ENCODE measurements at places on chromosomes 7 and 10. TPM values are rescaled to one million over a fixed set of nuclear protein-coding genes. Genes with fewer than 3 reads are reported as not detected.

Gene SUN3
- total RNA-seq = not detected

DNA sequence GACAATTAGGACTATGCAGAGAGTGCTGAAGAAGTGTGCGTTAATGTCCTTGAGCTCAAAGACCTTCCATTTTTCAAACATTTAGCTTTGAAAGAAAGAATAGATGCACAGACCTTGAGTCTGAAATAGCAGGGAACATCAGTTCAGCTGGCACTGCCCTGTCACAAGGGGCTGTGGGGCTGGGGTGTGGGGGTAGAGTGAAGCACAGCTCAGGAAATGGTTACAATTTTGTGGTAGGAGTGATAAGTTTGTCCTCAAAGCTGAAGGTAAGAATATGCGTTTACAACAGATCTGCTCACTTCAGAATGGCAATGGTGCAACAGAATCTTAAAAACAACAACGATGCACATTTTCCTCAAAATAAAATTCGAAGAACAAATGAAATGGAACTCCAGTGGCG, 33.6 kb downstream of the SMKR1 start:
- DNase-seq = no peak

GRCh38 chr7:50397320-50397970, 52.7 kb downstream of the FIGNL1 start:
- DNase-seq = no peak

GRCh38 chr10:65952086-65952485, 973.8 kb upstream of the LRRTM3 start:
- no peak for DNase-seq

Gene STK31
- total RNA-seq = 0.27 TPM

- no peak for DNase-seq
These were observed 70.4 kb upstream of the AOAH start for GRCh38 chr7:36794689-36795088.

- DNase-seq = no peak
These were observed 6.4 kb downstream of the VIM start for GRCh38 chr10:17234431-17234945.

DNA sequence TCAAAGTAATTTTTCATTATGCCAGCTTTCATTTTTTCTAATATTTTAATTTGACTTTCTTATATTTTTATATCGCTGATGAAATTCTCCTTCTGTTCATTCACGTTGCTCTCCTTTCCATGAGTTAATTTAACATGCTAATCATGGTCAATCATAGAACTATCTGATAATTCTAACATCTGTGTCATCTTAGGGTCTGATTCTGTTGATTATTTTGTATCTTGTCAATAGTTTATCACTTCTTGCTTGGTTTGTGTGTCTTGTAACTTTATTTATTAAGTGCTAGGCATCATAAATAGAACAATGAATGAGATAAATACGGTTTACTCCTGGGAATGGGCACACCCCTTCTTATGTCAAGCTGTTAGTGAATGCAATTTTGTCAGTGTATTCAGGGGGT, 11.0 kb downstream of the TCERG1L start:
- DNase-seq = no peak

DNA sequence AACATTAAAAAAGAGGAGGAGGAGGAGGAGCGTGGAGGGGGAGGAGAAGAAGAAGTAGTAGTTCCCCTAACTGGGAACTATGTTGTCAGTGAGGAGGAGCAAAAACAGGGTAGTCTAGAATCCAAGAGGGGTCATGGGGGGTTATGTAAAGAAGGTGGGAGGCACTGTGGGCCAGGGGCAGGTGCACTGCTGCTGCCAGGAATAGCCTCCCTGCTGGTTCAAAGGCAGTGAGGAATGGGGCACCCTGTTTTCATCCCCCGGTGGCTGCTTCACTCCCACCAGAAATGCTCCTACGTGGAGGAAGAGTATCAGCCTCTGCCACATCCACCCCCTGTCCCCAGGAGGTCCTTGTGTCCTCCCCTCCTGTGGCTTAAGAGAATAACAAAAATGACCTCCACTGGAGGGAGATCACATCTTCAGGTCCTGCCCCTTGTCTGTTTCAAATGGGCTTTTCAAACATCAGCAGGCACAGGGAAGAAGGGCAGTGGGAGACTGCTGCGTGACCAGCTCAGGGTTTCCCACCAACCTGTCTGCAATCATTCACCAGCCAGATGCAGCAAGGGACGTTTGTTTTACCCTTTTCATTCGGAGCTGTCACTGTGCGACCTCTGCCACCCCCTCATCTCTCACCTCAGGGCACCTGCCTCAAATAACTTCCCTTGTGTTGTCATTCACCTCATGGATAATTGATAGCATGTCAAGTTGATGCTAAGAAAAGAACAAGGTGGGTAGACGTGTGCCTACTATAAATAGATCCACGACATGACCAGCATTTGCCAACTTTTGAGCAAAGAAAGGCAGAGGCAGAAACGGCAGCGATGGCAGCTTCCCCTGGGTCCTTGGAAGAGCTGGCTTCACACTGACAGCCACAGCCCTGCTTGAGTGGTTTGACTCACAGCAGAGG, 92.6 kb downstream of the DGKI start:
- DNase-seq = no peak

Gene SPDYE11
- total RNA-seq = not detected

- DNase-seq = no peak
These were observed 567.2 kb downstream of the SUGCT start for GRCh38 chr7:40701836-40702551.

- DNase-seq = no peak
These were observed 148.1 kb upstream of the CELF2 start for GRCh38 chr10:10869592-10869991.

- peak; percentile 54 for DNase-seq
These were observed 25.2 kb upstream of the OPTN start for GRCh38 chr10:13074563-13075451.

GRCh38 chr7:8785081-8785480, 351.7 kb downstream of the NXPH1 start:
- DNase-seq = no peak
